CD14-positive monocyte (primary cell): ENCODE measurements at places on chromosomes 3 and 15. TPM values are rescaled to one million over a fixed set of nuclear protein-coding genes. Genes with fewer than 3 reads are reported as not detected.
A peak's percentile ranks its signal among the peaks of the same experiment; 100 is the strongest.

The ADAMTS17 gene
- polyA plus RNA-seq: 0.03 TPM

DNA sequence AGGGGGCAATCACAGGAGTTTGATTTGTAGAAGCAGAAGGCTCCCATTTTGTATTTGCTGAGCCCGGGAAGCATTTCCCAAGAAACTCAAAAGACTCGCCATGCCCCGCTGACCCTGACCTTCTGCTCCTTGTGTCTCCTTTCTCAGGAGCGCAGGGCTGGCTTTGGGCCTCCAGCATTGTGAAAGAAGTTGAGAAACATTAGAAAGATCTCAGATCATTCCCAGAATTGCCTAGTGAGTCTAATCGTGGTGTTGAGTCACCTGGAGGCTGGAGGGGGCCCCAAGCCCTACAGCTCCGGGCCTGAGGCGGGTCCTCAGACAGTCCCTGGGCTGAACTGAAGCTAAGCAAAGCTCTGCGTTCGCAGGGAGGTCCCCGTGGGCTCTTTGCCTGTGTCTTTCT is 10.9 kb upstream of the PIGZ start:
- DNase-seq: no peak

DNA sequence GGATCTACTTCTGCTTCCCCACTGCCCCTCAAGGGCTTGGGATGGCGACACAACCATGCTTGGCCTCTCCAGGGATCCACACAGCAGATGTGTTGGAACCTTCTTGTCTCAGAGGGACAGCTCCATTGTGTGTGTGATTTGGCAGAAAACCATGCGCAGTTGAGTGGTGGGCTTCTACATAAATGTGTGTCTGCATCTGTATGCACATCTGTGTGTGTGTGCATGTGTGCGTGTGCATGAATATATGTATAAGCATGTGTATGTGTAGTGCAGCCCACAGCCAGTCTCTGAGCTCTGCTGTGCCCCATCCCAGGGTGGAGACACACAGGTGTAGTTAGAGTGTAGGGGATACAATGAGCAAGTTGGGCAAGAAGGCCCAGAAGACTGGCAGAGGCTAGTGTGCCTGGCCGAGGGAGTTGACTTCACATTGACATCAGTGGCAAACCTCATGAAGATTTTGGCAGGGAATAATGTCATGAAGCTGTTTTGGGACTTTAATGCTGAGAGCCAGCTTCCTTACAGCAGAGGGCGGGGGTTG is 8.1 kb downstream of the GLYCTK start:
- DNase-seq: no peak

DNA sequence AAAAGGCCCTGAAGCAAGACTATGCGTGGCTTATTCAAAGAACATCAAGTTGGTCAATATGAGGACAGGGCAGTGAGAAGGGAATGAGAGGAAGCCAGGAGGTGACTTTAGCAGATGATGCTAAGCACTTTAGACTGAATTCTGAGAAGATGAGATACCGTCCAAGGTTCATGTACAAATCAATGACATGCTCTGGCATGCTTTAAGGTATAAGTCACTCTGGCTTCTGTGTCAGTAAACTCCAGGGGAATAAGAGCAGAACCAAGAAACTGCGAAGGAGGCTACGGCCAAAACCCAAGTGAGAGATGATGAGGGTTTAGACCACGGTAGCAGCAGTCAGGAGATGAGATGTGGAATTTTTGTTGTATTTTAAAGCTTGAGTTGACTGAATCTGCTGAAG is 8.9 kb upstream of the CCDC50 start:
- no peak for DNase-seq

The TM2D3 gene
- polyA plus RNA-seq: 22.9 TPM

GRCh38 chr15:32722136-32722535 is 4.3 kb downstream of the GREM1 start:
- no peak for DNase-seq

The STAC gene
- polyA plus RNA-seq: 0.10 TPM

DNA sequence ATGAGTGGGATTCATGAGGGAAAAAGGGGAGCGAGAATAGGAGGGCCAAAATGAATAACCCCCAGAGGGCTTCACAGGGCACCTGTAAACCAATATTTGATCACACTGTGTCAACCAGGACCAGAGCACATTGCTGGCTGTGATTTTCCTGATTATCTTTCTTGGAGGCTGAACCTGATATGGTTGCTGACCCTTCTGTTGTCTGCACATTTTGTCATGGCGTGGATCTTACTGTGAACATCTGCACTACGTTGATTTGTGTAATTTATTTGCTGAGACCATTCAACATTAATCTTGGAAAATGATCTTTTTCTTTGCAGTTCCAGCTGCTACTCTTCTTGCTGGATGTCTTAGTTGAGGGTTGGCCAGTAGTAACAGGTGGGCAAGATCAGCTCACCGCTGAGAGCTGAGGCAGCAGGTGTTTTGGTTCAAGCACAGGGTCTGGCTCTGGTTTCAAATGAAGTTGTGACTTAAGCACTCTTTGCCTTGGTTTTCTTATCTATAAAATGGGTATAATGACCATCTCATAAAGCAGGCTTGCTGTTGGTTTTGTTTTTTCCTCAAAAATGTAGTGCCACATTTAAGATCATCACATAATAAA is 61.2 kb downstream of the ARHGEF26 start:
- DNase-seq: no peak

DNA sequence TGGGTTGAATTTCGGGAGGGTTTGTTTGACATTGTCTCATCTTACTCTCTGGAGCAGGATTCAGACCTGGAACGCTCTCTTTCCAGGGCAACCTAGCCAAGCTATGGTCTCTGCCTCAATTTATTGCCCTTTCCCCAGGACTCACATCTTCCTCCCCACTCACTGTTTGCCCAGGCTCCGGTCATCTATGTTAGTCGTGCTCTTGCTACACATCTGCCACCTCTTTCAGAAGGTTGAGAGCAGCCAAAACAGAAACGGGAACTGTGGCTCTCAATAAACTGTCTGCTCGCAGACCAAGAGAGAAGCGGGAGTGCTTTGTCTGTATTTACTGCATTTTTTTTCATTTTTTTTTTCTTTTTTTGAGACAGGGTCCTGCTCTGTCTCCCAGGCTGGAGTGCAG is 81.6 kb downstream of the ST6GAL1 start:
- DNase-seq: peak; percentile 62

The PAK6 gene
- polyA plus RNA-seq: not detected

GRCh38 chr15:90101130-90101968 is 919 bp downstream of the IDH2 start:
- DNase-seq: peak; percentile 42

The GOLGA8S gene
- polyA plus RNA-seq: not detected

DNA sequence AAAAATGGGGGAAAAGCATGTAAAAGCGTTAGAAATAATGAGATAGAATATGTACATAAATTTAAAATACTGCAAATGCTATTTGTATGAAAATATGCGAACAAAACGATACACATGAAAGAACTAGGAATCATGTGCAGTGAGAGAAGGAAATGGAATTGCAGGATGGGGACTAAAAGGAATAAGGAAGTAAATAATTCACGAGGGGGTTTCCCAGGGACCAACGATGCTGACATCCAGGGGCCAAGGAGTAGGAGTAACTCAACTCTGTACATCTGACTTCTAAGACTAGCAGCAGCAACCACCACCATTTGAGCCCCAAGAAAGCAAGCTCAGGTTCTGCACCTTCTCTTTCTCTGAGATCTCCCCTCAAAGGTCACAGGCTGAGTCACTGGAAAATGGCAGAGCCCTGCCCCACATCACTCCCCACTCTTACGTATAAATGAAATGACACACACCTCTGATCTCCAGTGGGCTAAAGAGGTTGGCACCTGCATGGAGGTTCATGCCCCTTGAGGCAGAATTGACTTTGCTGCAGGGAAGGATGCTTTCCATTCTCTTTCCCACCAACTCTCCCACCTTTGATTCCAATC is 100.0 kb upstream of the DLG1 start:
- no peak for DNase-seq

The CD47 gene
- polyA plus RNA-seq: 173 TPM

The NUTM1 gene
- not detected for polyA plus RNA-seq

- no peak for DNase-seq
These were observed 366.3 kb downstream of the TIGIT start for GRCh38 chr3:114660124-114660523.

DNA sequence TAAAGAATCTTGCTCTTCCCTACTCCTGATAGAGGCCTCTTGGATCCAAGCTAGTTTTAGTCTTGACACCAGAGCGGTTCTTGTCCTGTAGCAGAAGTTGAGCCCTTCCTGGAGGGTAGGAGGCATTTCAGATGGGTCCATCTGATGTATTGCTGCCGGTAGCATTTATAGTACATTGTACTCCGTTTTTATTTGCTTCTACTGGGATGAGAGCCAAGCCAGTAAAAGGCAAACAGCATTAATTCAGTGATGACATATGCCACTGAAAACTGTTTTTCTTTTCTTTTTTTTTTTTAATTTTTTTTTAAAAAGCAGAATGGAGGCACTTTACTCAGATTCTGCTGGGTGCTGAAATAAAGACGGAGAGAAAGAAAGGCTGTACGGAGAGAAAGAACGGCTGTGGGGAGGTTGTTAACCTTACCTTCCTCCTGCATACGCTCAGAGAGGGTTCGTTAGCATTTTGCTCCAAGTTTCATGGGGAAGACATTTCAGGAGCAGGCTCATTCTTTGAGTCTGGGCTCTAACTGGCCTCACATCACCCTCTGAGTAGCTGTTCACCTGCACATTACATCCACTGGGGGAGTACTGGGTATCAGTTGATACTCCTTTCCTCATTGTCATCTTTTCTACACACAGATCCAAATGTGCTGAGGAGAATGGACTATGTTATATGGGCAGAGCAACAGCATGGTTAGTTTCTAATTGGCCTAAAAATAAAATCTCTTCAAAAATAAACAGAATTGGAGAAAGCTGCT is 161.5 kb downstream of the FEZF2 start:
- DNase-seq: no peak

The EAF1 gene
- 24.2 and 44.0 TPM in 2 replicates for polyA plus RNA-seq

DNA sequence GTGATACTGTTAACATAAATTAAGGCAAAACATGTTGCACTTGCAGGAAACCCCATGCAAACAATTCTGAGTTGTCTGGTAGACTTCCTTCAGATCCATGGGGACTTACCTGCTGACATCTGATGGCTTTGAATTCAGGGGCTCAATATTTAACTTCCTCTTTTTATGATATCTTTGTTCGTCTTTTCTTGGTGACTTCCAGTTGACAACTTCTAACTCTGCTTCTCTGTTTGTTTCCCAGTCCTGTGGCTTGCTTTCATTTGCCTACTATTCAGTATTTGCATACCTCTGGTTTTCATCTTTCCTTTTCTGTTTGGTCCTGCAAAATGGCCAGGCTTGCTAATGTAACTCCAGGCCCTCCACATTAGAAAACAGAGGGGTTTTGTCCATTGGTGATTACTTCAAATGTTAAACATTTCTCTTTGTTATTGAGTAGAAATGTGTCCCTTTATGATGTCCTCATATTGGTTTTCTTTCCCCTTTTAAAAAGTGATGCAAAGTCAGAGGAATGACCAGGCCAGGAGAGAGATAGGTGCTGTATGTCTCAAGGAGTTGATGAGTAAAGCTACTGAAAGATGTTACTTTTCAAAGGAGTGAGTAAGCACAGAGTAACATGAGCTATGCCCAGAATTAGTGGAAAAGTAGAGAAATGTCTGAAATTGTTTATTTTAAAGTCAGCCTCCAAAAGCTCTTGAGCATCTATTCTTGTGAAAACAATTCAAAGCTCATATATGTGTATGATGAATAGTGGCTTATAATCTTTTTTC is 335.9 kb downstream of the LPP start:
- peak; percentile 58 for DNase-seq

DNA sequence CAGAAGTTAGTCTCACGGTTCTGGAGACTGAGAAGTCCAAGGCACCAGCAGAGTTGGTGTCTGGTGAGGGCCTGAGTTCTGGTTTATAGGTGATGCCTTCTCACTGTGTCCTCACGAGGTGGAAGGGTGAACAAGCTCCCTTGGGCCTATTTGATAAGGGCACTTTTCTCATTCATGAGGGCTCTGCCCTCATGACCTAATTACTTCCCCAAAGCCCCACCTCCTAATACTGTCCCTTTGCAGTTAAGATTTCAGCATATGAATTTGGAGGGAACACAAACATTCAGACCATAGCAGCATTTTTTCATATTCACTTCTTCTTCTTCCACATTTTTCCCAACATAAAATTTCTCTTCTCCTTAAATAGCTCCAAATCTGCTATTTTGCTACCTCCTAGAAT is 41.5 kb downstream of the TMEM41A start:
- no peak for DNase-seq

GRCh38 chr3:54936561-54936960 is 8.7 kb upstream of the LRTM1 start:
- no peak for DNase-seq

- DNase-seq: no peak
These were observed 643.0 kb downstream of the TBL1XR1 start for GRCh38 chr3:176554264-176554663.

The ZMYND10 gene
- 1.6 and 1.7 TPM in 2 replicates for polyA plus RNA-seq

GRCh38 chr3:142279965-142280590 is 54.7 kb upstream of the GK5 start:
- DNase-seq: peak; percentile 76

The IGDCC3 gene
- polyA plus RNA-seq: not detected

GRCh38 chr3:43647331-43648166 is 25.7 kb upstream of the ANO10 start:
- DNase-seq: no peak

The SLC9C1 gene
- polyA plus RNA-seq: not detected in 2 replicates

- peak; percentile 1 for DNase-seq
These were observed 220.4 kb downstream of the SNRPN start for GRCh38 chr15:25175033-25175788.
